Epithelial cell of esophagus (primary cell): ENCODE measurements at places on chromosomes 5 and 9.

DNA sequence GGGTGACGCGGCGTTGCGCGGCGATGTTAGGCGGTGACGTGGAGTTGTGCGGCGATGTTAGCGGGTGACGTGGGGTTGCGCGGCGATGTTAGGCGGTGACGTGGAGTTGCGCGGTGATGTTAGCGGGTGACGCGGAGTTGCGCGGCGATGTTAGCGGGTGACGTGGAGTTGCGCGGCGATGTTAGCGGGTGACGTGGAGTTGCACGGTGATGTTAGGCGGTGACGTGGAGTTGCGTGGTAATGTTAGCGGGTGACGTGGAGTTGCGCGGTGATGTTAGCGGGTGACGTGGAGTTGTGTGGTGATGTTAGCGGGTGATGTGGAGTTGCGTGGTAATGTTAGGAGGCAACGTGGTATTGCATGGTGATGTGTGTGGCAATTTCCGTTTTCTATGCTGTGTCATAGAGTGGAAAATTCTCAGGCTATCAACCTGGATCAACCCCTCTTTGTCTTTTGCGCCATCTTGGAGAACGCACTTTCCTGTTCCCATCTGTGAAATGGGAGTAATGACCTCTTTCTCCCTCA is 76.0 kb downstream of the ANKRD33B start:
- DNase-seq, result no peak

GRCh38 chr5:142176255-142176654 is 67.7 kb downstream of the NDFIP1 start:
- no peak for DNase-seq

GRCh38 chr9:9033022-9033421 is 1233.4 kb upstream of the DMAC1 start:
- no peak for DNase-seq

DNA sequence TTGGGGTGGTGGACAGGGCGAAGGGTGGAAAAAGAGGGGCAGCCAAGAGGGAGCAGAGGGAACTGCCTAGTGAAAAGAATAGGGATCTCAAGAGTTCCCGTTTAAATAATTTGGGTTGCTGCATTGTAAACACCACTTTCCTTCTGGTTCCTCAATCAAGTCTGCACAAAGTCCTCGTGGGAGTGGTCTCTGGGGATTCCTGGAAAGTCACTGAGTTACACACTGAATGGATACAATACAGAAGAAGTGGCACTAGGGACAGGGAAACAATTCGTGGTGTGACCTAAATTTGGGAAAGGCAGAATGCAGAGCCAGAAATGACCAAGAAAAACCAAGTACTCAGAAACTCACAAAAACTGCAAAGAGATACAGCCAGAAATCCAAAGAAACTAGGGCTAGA is 161.7 kb downstream of the CDK5RAP2 start:
- DNase-seq, result no peak

GRCh38 chr9:89593727-89594427 is 10.9 kb upstream of the GADD45G start:
- peak; percentile 42 for DNase-seq

- peak; percentile 22 for DNase-seq
Observed at GRCh38 chr5:4226565-4226964, 630.9 kb downstream of the IRX1 start.

DNA sequence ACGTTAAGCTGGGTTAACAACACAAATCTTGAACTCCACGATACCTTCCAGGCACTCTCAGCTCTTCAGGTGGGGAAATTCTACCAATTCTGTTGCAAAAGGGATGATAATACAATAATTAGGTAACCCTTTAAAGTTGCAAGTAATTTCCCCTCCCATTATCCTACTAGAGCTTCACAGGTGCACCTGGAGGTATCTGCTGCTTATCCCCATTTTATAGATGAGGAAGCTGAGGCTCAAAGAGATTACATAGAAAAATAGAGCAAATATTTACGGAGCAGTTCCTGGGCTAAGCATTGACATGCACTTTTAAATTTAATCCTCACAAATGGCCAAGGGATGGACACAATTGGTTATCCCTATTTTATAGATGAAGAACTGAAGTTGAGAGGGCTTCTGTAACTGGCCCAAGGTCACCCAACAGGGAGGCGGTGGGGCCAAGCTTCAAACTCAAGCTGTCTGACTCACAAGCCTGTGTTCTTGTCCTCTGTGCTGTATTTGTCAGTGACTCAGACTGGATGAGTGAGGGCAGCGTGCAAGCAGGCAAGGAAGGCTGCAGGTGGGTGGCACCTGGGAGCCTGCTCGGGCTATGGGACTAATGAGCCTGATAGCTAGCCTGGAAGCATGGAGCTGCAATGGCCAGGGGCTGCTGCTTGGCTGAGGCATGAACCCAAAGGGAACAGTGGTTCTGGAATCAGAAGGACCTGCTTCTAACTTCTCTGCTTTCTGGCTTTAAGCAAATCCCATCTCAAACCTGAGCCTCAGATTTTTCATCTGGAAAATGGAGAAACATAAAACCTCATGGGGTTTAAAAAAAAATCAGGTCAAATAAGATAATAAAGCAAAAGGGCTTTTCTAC is 105.5 kb downstream of the PDE6A start:
- DNase-seq, result peak; percentile 95

DNA sequence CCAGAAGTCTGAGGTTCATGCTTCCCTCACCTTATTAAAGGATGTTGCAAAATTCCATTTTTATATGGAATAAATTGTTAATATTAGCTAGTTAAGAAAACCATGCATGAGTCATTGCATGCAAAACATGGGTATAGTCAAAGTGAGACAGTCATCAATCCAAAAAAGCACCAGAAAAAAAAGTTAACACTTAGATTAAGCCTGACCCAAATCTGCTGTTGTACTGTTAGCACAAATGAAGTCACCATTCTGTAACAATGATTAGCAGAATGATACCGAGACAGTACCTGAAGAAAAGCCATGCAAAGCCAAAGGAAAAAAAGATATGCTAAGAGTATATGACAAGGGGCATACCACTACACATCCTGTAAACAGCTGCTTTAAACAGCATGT is 49.5 kb downstream of the PKD2L2 start:
- no peak for DNase-seq

DNA sequence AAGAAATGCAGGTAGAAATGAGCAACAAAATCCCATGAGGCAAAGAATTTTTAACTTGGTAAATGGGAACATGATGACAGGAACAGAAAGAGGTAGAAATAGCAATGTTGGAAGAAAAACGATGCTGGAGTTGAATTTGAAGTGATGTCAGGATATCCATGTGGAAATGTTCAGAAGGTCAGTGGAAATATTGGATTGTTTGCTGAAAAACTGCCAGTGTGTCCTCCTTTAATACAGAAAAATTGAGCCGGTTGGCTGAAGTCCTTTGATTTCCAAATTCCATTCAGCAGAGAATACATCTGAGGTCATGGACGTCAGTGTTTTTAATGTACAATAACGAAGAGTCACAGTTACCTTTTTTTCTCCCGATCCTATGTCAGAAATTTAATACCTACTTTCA is 110.0 kb upstream of the DMAC1 start:
- DNase-seq, result no peak

DNA sequence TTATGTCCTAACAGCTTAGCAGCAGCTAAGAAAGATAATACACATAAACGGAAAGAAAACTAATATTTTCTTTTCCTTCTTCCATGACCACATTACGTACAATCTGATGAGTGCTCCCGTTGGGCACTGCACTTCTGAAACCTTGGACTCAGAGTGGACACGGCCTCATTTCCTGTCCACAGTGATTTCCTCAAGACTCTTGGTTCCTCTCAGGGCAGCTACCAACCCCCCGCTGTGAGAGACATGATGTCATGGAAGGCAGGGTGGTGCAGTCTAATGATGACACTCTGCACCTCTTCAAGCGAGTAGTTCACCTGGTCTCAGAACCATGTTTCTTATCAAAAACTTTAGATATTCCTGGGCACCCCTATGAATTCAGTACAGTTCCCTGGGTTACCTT is 68.7 kb upstream of the CTSL start:
- DNase-seq, result no peak

- DNase-seq, result no peak
Observed at GRCh38 chr5:133468596-133468995, 143.7 kb downstream of the FSTL4 start.
